ENCODE measurements at places on chromosomes 16 and 17.

DNA sequence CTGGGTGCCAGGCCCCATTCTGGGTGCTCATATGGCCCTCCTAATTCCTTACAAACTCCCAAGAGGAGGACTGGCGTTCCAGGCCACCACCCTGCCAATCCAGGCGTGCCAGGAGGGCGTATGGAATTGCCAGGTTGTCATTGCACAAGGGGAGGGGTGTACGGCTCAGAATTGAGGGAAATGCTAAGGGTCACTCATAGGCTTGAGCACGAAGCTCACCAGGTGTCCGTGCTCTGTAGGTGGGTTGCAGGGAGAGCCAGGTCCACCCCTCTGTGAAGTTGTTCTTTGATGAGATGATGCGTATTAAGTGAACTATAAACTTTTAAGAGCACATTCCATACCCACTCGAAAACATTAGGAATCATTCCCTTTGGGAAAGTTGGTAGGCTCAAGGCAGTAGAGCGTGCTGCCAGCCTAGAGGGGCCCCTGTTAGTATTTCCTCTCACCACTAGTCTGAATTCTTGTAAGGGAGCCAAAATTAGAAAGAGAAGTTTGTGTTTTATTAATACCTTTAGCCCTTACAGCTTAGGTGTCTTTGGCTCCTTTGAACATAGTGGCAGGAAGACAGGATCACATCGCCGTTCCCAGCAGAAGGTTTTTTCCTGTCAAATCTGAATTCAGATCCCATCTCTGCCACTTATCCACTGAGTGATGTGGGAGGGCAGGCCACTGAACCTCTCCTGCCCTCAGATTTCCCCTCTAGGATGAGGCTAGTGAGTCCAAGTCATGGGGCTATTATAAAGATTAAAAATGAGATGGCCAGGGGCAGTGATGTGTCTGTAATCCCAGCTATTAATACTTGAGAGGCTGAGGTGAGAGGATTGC is 38.7 kb upstream of the NFAT5 start:
- no peak for DNase-seq

GRCh38 chr17:42248351-42249179 is 27.6 kb downstream of the STAT5B start:
- peak; percentile 59 for DNase-seq

DNA sequence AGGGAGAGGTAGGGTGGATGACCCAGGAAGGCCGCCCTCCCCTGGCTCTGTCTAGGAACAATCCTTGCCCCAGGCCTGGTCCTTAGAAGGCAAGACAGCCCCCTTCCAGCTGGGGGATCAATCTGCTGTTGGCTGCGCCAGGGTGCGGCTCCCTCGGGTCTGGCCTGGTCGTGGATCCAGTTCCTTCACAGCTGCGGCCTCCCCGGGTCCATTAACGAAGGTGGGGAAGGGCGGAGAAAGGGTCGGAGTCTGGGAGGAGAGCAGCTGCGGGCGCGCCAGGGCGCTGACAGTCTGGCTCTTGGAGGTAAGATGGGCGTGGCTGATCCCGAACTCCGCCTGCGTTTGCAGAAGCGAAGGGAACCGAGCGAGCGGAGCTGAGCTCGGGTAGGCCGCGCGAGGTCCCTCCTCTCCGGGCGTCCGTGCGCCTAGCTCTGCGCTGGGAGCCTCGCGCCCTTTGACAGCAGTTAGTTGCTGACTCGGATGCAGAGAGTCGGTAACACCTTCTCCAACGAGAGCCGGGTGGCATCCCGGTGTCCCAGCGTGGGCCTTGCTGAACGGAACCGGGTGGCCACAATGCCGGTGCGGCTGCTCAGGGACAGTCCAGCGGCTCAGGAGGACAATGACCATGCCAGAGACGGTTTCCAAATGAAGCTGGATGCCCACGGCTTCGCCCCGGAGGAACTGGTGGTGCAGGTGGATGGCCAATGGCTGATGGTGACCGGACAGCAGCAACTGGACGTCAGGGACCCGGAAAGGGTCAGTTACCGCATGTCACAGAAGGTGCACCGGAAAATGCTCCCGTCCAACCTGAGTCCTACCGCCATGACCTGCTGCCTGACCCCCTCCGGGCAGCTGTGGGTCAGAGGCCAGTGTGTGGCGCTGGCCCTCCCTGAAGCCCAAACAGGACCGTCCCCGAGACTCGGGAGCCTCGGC is at the start of gene HSPB9:
Gene HSPB9, plus strand, starts transcription at position 434 of the 933 bp plus-strand sequence. Its CDS starts 47 bp downstream, at position 481.
- DNase-seq: no peak

DNA sequence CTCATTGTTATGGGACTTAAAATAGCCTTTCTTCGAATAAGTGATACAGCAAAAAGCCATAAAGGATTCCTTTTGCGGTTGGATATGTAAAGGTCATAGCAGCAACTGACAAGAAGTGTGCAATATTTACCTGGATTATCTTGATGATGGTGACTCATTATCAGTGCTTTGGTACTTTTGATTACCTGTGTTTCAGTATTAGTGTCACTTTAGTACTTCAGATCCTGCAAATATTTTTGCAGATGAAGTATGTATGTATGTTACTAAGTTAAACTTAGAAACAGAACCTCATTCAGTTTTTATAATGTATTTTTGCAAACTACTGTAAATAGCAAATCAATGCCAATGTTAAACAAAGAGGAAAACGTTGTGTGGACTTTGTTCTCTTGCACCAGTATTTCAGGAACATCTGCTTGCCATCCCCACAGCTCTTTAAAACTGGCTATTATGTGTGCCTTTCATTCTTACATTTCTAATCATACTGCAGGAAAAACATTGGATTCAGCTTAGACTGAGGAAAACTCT is 10.5 kb downstream of the CNEP1R1 start:
- DNase-seq: no peak

GRCh38 chr16:53417011-53417410 is 17.3 kb upstream of the RBL2 start:
- DNase-seq: no peak
